ENCODE measurements at places on chromosomes 13 and 19.

DNA sequence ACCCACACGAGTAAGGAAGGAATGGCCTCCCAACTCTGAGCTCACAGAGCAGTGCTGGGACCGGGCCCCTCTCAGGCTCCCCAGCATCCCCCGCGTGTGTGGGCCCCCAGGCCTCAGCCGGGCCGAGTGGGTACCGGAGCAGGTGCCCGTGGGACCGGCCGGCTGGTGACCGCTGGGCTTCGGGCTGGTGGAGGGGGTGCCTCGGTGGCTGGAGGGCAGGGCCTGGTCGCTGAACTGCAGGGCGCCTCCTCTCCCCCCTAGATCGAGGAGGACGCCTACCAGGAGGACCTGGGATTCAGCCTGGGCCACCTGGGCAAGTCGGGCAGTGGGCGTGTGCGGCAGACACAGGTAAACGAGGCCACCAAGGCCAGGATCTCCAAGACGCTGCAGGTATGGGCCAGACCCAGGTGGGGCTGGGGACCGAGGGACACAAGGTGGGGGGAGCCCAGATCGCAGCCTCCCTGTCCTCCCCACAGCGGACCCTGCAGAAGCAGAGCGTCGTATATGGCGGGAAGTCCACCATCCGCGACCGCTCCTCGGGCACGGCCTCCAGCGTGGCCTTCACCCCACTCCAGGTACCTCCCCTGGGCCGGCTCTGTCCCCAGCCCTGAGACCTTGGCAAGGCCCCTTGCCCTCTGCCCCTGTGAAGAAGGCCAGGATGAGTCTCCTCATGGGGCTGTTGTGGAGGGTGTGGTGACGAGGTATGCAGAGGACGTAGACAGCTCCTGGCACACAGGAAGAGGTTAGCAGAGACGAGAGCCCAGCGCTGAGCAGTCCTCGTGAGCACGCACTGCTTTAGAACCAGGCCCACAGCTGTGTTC lies 8.6 kb upstream of the CNOT3 start:
- DNase-seq: no peak

DNA sequence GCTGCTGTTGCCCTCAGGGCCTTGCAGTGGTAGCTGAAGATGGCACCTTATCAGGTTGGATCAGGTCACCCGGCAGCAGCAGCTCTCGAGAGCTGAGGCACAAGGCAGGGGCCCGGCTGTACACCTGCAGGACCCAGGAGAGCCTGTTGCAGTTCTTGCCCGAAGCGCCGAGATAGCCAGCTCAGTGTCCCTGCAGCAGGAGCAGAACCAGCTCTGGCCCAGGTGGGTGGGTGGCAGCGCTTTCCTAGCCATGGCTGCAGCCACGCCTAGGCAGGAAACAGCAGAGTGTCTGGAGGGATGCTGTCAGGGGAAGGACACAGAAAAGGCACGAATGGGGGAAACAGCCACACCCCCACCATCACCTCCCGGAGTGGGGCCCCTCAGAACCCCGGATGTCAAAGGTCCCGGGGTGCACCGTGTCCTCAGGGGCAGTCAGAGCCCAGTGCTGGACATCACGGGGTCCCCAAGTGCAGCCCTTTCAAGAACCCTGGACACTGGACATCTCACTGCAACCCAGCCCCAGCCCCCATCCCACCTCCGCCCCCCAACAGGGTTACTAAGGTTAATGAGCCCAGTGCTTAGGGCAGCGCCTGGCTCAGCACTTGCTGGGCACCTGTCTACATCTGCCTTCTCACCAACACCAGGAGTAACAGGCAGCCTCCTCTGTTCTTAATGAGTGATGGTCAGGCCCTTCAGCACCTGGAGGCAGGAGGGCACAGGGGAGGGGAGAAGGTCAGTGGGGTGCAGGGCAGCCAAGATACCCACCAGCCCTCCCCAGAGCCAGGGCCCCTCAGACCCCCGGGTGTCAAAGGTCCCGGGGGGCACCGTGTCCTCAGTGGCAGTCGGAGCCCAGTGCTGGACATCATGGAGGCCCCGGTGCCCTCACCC lies 8.7 kb downstream of the ACP4 start:
- DNase-seq: no peak

- no peak for DNase-seq
Observed at GRCh38 chr19:7787602-7788177, 24.6 kb downstream of the CLEC4M start.

DNA sequence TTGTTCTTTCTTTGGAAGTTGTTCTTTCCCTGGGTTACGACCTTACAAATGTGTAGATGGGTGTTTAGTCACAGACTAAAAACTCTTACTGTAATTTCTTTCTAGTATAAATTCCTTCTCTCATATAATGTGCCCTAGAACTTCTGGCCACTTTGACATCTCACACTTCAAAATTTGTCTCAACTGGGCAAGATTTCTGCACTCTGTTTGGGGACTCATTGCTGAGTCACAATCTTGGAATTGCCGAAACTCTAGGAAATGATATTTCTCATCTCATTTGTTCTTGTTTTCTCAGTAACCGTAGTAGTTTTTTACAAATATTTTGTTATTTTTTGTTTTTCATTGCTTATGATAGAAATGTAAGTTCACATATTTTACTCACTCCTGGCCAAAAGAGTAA lies 2523.2 kb upstream of the PCDH20 start:
- DNase-seq: no peak

DNA sequence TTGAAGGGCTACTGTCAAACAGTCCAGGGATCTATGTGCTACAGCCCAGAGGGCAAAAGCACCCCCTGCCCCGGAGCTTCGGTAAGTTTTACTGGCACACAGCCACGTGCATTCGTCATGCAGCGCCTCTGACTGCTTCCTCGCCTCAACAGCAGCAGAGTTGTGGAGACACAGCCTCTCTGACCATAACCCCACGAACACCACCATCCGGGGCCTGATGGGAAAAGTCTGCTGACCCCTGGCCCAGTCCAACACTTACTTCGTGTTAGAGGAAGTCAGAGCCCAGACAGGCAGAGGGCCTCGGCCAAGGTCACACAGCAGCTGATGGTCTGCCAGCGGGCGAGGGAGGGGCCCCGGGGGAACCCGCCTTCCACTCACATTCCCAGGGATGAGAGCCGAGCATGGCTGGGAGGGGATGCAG lies 5.1 kb downstream of the CBARP start:
- DNase-seq: no peak

GRCh38 chr19:47104680-47105079 lies 8.9 kb downstream of the ZC3H4 start:
- no peak for DNase-seq

DNA sequence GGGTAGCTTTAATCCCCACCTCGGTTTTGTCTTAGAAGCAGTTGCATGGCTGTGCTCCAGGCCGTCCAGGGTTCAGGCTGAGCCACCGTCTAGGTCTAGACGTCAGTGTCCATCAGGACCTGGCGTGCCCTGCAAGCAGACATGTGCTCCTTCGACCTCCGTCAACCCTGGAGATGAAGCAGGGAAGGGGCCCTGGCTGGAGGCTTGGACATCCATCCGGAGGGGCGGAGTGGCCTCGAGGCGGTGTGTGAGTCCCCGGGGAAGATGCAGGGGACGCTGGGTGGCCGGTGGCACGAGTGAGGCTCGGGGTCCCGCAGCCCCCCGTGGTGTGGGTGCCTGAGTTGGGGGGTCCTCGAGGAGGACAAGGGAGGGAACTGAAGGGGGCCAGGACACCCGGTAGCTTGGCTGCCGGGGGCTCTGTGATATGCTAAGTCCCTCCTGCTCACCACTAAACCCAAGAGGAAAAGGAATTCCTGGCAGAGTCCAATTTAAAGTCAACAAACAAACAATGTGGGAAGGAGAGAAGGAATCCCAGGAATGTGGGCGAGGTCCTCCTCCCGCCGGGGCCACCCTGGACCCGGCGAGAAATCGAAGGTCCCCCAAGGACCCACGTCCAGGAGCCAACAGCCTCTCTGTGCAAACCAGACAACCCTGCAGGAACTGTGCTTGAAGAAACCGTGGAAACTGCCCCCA lies 14.9 kb upstream of the PTBP1 start:
- no peak for DNase-seq

- no peak for DNase-seq
Observed at GRCh38 chr13:28753208-28753892, 34.6 kb upstream of the SLC46A3 start.

DNA sequence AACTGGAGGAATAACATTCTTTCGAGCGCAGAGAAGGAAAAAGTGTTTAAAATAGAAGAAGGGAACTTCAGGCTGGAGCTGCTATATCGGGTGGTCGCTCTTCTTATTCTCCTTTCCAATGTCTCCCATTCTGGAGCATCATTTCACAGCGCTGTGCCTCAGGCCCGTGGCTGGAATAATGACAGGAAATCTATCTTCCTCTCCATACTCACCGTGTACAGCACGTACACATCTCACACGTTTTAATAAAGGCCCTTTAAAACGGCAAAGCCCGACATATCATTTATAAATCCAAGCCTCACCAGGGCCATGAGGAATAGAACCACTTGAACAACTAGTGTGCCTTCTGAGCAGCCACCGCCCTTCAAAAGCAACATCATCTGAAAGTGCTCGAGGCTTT lies 264.4 kb downstream of the TEX29 start:
- no peak for DNase-seq

- no peak for DNase-seq
Observed at GRCh38 chr13:23692816-23693215, 122.6 kb downstream of the TNFRSF19 start.

GRCh38 chr13:70098669-70099068 lies 9.0 kb upstream of the ATXN8OS start:
- no peak for DNase-seq

DNA sequence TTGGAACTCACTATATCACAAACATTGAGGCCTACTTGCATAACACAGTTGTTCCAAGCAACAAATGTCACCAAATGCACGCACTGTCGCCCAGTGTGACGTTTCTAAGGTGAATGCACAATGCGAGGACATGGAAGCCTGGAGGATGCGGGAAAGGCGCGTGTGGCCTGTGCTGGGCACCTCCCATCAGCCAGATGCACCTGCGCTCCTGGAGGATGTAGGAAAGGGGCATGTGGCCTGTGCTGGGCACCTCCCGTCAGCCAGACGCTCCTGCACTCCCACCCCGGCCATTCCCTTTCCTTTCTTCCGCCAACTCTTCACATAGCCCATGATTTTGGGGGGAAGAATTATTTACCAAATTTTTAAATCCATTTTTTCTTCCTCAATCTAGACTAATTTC lies 202.4 kb upstream of the SOX1 start:
- DNase-seq: no peak

DNA sequence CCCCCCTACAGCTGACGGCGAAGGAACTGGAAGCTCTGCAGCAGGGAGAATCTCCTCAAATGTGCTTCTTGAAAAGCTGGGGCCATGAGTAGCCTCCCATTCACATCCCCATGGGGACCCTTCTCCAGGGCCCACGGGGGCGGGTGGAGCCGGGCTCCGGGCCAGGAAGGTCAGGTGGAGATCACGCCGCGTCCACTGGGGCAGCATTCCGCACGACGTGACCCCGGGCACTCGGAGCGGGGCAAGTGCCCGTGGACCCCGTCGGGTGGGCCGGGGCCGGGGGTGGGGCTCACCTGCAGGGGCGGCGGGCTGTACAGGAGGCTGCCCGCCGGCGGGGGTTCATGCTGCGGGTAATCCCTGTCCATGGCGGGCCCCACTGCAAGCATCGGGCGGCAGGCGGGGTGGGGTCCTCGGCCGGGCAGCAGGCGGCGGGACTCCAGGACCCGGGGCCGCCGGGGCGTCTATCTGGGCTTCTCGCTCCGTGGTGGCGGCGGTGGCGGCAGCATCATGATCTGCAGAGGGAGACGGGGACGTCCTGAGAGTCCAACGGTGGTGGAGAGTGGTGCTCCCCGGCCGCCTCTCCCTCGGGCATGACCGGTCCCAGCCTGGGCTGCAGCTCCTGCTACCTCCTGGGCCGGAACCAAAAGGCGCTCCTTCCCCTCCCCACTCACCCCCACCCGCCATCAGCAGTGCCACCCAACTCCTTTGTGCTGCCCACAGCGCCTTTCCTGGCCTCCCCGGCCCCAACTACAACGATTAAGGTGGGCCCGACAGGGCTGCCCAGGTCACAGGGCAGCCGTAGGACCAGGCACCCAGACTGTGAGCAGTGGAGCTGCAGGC lies 20.0 kb downstream of the SBNO2 start:
- no peak for DNase-seq

GRCh38 chr19:3054972-3055740 lies 7.1 kb downstream of the TLE5 start:
- no peak for DNase-seq

GRCh38 chr19:38268539-38268938 lies 4.2 kb downstream of the SPINT2 start:
- no peak for DNase-seq

- no peak for DNase-seq
Observed at GRCh38 chr13:60654415-60654814, 257.4 kb downstream of the TDRD3 start.

DNA sequence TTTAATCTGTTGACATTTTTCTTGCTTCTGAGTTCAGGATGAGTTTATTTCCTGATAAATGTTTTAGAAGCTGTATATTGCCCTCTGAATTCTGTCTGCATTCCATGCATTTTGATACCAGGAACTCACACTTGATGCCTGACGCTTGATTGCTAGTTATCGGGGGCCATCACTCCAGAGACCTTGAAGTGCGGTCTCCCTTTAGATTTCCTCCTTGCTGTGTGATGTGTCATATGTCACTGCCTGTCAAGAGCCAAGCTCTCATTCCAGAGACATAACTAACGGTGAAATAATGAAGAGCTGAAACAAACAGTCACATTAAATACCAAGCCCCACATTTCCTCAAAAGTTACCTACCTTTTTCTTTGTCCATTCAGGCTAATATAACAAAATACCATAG lies 155.5 kb downstream of the TNFSF13B start:
- DNase-seq: no peak

- no peak for DNase-seq
Observed at GRCh38 chr19:8025316-8025715, 19.9 kb upstream of the ELAVL1 start.

DNA sequence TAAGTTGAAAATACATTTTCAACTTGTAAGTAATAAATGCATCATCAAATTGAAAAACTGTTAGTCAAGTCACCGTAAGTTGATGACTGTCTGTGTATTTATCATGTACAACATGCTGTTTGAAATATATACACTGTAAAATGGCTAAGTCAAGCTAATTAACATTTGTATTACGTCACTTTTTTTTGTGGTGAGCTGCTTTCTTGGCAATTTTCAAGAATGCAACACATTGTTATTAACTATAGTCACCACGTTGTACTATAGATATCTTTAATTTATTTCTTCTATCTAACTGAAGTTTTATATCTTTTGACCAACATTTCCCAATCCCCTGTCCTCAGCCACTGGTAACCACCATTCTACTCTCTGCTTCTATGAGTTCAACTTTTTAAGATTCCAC lies 57.0 kb downstream of the RBM26 start:
- no peak for DNase-seq

DNA sequence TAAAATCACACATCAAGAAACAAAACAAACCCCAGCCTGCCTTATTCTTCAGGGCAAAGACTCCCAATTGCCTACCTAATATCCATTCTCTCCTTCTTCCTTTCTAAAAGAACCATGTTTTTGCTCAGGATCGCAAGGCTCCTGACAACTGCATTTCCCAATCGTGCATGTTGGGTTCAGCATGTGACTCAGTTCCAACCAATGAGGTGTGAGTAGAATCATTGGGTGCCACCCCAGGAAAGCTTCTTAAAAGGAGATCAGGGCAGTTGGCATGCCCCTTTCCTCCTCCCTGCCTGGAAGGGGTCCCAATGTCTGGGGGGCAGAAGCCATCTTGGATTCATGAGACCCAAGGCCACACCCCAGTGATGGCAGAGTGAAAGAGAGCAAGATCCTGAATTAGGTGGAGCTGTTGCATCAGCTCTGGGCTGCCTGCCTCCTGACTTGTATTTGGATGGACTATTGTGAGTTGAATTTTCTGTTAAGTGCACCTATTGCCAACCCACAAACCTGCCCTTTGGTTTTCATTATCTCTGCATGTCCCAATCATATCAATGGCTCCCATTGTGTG lies 26.0 kb upstream of the UBAC2 start:
- DNase-seq: no peak

- no peak for DNase-seq
Observed at GRCh38 chr19:7788178-7788932, 25.3 kb downstream of the CLEC4M start.

Measured in stimulated activated CD4-positive, alpha-beta T cell treated with anti-CD3 and anti-CD28 coated beads, Interleukin-4, amount 100 ng/mL, for 48 hours (primary cell).